Cortex of kidney (tissue), 1 donor: ENCODE measurements at places on chromosomes 7 and 10.

DNA sequence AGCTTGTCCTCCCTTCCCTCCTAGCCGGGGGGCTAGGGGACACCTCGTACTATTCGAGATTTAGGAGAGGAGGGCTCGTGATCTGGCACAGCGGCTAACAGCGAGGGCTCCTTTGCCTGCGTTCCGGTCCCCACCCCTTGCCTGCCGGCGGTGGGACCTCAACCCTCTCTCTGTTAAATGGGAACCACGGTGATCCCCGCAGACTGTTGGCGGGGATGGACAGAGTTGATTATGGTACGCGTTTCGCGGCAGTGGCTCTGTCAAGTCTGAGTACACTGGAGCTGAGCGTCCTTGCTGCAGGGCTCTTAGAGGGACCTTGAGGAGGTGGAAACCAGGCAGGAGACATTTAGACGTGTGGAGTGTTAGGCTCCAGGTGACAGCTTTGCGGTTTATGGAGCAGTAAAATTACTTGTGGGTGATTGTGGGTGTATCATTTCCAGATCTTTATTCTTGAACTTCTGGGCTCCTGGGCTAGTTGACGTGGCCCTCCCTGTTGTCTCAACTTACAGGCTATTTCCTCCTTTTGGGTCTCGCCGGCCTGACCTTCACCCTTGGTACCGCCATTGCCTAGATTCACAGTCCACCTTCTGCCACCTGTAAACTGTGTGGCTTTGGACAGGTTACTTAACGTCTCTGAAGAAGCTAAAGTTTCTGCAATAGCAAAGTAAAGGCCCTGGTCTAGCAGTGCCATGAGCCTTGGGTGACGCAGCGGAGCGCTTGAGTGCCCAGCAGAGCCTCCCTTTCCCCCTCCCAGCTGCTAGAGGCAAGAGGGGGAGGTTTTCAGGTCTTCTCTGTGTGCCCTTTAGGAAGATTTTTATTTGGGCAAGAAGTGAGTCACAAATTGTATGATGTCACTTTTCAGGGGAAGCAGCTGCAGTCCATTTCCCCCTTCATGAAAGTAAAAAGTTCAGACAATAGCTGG is 739 bp downstream of the CASP7 start:
- DNase-seq: no peak

DNA sequence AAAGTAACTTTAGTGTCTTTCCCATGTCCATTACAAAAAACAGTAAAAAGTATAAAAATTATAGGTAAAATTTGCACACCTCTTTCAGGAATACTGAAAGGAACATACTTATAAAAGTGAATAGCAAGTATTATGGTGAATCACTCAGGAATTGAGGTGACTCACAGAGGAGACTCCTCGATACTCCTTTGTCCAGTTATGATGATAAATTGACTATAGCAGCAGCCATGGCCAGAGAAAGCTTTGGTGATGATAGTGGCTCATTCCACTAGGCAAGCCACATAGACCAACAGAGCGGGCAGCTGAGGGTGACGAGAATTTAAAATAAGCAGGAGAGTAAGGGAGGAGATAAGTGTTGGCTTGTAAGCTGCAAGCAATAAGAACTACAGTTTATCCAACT is 1231.1 kb upstream of the CELF2 start:
- DNase-seq: no peak

DNA sequence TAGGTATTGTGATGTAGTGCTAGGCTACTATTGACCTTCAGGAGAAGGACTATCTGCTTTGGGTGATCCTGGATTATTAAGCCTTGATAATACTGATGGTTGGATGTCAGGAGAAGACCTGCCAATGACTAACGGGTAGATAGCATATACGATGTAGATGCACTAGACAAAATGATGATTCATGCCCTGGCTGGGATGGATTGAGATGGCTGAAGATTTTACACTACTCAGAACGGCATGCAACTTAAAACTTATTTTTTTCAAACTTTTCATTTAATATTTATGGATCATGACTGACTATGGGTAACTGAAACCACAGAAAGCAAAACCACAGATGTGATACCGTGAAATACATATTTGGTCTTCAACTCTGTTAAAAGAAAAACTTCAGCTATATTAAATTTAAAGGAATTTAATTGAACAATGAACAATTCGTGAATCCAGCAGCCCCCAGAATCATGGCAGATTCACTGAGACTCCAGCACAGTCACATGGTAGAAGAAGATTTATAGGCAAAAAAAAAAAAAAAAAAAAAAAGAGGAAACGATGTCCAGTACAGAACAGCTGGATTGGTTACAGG is 124.6 kb upstream of the CDK13 start:
- DNase-seq: no peak

GRCh38 chr7:30348083-30348560 is 63.7 kb downstream of the ZNRF2 start:
- DNase-seq: no peak

DNA sequence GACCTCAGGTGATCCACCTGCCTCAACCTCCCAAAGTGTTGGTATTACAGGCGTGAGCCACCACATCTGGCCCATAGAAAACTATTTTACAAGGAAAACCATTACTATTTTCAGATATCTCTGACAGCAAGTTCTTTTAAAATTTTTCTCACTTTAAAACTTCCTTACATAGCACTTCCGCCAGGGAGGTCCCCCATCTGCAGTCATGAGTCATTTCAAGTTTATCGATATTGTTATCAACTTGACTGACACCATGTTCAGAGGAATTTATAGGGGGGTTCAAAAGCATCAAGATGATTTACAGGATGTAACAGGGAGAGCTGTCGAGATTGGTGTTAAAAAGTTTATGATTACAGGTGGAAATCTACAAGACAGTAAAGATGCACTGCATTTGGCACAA is 88.8 kb downstream of the NRBF2 start:
- no peak for DNase-seq

- DNase-seq: no peak
Observed at GRCh38 chr7:22814261-22815208, 8.1 kb downstream of the TOMM7 start.
